Cortex of kidney (tissue), 1 donor: ENCODE measurements at places on chromosomes 2 and 18.

DNA sequence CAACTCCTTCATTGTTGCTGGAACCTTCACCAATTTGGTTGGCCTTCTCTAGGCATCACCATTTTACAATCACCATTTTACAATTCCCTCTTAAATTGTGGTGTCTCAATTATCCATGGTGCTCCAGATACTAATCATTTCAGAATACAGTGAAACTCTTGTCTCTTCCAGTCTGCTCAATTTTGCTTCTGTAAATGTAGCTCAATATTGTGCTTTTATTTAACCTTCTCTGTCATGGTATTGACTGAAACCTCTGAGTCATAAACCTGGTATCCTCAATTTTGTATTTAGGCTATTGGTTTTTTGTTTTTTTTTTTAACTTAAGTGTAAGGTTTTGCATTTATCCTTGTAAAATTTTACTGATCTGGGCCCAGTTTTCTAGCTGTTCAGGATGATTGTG, 16.1 kb downstream of the STRADB start:
- no peak for DNase-seq

- no peak for DNase-seq
These were observed 251.9 kb upstream of the ZNF804A start for GRCh38 chr2:184346338-184346862.

DNA sequence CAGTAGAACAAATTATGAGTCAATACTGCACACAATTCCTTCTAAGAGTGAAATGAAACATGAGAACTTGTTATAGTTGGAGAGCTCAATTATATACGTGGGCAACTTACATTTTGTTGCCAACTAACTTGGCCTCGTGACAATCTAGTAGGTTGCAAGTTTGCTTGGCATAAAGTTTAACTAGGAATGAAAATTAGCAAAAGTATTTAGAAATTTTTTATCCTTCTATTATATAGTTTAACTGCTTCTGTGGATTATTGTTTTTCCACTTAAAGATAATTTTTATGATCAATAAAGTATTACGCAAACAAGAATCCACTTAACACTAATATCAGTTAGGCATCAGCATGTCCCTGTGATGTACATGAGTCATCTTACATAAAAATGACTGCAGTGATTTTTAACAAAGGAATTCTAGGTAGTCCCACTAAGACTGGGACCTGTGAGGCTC, 41.1 kb downstream of the FAM124B start:
- no peak for DNase-seq

GRCh38 chr18:63185984-63186383, 133.6 kb downstream of the BCL2 start:
- no peak for DNase-seq

- no peak for DNase-seq
These were observed 92.6 kb upstream of the FAM117B start for GRCh38 chr2:202542142-202542541.

GRCh38 chr2:32969444-32970162, 22.9 kb downstream of the LTBP1 start:
- DNase-seq, result no peak

GRCh38 chr2:15584767-15585469, 6.8 kb upstream of the DDX1 start:
- no peak for DNase-seq

DNA sequence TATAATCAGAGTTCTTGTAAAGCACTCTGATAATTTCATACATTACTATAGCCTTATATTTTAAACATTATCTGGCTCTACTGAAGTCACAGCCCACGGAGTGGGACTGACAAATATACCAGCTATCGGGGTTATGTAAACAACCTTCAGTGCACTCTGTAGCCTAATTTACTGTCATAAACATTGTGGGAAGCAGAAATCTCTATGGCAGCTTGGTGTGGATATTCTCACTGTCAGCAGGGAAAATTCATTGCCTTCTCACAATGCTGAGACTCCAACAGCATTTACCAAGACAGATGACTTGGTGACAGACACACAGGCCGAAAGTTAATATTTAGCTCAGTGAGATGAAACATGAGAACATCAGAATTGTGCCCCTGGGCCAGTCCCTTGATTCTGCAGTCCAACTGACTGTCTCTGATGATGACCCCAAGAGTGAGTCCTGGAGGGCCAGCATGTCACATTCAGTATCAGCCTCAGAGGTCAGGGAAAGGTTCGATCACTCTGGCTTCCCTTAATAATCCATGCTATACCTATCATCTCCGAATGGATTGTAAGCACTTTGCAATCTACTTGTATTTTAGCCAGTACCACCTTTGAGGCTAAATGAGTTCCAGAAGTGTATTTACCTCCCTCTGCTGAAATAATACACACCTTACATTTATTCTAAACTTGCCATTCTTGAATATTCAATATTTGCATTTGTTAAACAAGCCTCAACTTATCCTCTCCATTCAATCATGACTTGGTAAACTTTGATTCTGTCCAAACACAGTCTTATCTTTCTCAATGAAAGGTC, 146.2 kb upstream of the OSR1 start:
- DNase-seq, result no peak

DNA sequence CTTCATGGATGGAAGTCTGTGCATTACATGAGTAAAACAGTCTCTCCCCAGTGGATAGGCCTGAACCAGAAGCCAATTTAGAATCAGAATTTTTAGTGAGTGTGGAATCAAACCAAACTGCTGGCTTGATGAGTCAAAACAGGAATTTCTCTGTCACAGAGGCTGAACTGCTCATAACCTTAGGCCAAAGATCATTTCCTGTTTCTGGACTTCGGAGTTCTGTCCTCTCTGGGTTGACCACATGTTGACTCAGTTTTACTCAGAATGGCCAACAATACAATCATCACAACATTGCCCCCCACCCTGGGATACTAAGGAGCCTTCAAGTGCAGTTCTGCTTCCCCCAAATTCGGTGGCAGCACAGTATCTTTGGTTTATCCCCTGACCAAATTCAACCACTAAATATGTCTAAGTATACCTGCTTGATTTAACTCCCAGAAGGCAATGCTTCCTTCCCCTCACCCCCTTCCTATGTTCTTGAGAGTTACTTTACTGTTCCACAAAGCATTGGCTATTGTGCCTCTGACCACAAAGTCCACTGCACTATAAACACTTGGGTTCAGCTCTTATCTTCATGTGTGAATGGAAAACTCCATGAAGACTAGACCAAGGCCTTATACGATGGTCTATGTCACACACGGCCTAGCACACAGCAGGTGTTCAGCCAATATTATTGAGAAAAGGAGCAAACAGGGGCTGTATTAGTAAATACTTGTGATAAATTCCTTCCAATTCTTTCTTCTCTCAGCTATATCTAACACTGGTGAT, 67.8 kb downstream of the NXPH2 start:
- DNase-seq, result no peak

GRCh38 chr18:41532344-41533086, 422.5 kb upstream of the PIK3C3 start:
- DNase-seq, result no peak

GRCh38 chr2:71925268-71926088, 222.2 kb downstream of the CYP26B1 start:
- DNase-seq, result no peak

DNA sequence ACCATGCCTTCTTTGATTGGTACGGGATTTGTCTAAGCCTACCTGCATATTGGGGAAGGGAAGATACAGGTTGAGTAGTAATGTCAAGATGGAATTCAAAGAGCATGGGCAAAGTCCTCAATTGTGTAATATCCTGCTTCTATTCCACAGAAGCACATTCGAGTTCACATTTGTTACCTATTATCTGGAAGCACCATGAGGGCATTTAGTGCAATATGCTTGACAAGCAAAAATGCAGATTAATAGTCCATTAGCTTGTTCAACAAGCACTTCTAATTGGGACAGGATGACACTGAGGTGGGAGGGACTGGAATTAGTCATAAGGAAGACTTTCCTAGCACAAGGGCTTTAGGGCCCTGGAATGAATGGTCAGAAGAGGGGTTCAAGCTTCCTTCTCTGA, 40.5 kb downstream of the MYO5B start:
- DNase-seq, result no peak

GRCh38 chr2:15890936-15891905, 49.1 kb upstream of the MYCN start:
- no peak for DNase-seq

DNA sequence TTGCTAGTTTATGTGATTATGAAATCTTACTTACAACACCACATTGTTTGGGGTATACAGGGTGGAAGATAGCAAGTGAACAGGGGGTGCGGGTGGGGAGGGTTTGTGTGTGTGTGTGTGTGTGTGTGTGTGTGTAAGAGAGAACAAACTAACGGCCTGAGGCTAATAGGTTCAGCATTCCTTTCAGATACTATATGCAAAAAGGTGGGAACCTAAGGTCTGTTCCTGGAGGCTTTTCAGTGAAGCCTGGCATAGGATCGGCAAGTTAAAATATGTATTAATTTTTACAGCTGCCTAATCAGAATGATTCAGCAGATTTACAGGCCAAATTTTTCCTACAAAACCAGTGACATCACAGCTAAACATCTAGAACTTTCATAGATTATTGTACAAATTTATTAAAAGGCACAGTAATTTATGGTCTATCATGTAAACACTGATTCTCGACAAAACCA, 7.6 kb upstream of the SPDYA start:
- no peak for DNase-seq

DNA sequence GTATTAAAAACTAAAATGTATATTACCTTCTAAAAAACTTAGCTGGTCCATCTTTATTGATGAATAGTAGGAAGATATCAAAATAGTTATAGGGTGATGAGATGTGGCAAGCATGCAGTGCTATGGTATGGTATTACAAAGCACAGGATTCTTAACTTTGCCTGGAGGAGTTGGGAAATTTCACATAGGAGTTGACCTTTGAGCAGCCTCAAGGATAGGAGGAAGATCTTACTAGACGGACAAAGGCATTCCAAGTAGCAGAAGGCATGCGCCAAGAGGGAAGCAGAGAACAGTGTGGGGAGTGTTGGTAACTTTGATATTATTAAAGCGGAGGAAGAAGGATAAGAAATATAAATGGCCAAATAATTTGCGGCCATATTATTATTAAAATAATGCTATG, 60.0 kb downstream of the TTC21B start:
- DNase-seq, result no peak

GRCh38 chr2:238689871-238690389, 158.0 kb upstream of the TWIST2 start:
- DNase-seq, result no peak

- DNase-seq, result no peak
These were observed 64.7 kb downstream of the DTNB start for GRCh38 chr2:25608718-25609117.

DNA sequence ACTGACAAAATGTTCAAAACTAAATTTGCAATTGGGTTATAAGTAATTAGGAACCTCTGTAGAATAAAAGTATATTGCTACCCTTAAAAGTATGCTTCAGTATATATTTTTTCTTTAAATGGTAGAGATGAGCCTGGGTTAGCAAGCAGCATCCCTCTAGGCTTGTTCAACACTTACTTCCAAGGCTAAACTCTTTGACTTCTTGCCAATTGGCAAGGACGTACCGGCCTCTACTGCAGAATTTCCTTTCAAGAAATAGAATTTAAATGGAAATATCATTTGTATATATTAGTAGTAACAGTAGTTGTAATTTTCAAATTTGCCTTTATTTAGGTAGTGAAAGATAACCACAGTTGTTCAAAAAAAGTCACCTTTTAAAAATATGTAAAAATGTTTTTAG, 105.1 kb upstream of the SLC38A11 start:
- no peak for DNase-seq

DNA sequence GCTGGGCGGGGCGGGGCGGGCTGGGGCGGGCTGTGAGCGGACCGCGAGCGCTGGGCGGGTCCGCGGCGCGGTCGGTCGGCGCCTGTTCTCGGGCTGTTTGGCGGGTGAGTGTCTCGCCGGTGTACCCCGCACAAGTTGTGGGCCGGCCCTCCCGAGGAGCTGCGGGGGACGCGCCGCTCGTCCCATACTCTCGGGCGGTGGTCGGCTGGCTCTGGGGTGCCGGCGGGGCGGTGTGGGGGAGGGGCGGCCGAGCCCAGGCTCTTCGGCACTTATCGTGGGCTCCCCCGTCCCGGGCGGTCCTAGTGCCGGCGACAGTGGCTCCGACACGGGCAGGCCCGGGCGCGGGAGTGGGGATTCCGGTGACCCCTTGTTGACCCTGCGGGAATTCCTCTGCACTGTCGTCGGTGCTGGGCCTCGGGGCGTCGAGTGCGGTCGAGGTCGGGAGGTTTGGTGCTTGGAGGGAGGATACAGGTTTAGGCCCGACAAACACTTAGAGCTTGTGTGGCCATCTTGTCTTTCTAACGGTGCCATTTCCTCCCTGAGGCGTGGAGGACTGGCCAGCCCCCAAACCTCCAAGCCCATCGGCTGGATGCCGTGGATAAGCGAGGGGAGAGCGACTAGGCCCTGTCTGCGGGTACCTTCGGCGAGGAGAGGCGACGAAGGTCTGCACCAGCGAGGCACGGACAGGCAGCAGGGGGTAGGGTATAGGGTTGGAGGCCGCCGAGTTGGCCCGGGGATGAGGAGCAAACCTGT, at the start of gene SEPTIN2:
SEPTIN2 (plus strand) TSS at position 47 of the 753 bp plus-strand sequence. CDS start 8,308 bp downstream, outside the sequence.
- no peak for DNase-seq

DNA sequence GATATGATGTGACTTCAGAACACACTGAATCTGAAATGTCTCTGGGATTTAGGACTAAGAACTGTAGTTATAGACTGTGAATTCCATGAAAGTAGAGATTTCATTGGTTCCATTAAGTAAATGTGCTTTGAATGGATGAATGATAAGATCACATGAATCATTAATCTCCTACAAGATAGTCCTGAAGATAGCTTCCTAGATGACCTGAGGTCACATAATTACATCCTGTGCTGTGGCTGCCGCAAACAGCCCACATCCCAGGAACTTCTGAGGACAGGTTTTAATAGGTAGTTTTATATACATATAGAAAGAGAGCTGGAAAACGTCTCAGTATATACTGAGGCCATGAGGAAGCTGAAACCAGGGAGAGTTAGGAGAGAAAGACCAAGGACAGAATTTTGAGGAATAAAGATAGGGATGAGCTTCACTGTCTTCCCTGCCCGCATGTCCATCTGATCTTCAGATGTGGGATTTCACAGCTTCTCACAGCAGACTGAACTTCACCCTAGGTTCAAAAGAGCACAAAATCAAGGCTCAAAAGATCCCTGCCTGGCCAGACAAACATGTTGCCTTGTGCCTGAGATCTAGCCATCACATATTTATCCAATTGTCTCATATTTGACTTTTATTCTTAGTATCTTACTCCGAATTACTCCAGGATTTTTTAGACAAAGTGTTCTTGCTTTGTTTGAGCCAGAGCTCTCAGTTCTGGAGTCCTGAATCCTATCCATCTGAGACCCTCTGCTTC, 188.2 kb downstream of the IRS1 start:
- DNase-seq, result no peak

GRCh38 chr2:219207884-219208740, 1.5 kb downstream of the ZFAND2B start:
- no peak for DNase-seq

GRCh38 chr2:176157499-176158185, 535 bp downstream of the HOXD3 start:
- DNase-seq, result no peak

GRCh38 chr2:112482309-112483041, 519 bp downstream of the TTL start:
- no peak for DNase-seq

DNA sequence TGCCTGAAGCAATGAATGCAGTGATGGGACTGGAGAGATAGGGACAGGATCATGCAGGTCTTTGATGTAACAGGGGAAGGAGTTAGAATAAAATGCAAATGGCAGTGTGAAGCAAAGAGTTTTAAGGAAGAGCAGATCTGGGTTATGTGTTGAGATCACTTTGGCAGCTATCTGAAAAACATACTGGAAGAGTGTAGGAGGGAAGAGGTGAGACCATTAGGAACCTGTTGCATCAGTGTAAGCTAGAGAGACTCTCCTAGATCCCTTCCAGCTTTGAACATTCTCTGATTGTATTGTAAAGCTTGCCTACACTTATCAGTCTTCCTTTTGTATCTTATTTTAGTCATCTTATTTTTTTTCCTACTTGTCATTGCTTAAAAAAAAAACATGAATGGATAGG, 10.5 kb downstream of the ACVR2A start:
- DNase-seq, result no peak
